ENCODE measurements at places on chromosomes 6 and 20.

- H3K4me3 ChIP-seq: no peak overlapping the region
- DNase-seq: no peak
- no peaks in the 10 kb centered on the region for H3K4me1 ChIP-seq
- H3K27ac ChIP-seq: no peak overlapping the region
- H3K36me3 ChIP-seq: no peaks in the 10 kb centered on the region
- H3K27me3 ChIP-seq: no peaks in the 10 kb centered on the region
These were observed 11.9 kb upstream of the MYCT1 start for GRCh38 chr6:152685819-152686218.

GRCh38 chr6:100491952-100492670 lies 27.4 kb upstream of the SIM1 start:
- H3K4me3 ChIP-seq: no peak overlapping the region
- no peaks in the 10 kb centered on the region for H3K27me3 ChIP-seq
- no peaks in the 10 kb centered on the region for H3K4me1 ChIP-seq

GRCh38 chr6:115071962-115072361 lies 729.1 kb upstream of the HS3ST5 start:
- no peak overlapping the region for H3K27ac ChIP-seq
- no peak overlapping the region for H3K4me3 ChIP-seq
- no peak for DNase-seq

DNA sequence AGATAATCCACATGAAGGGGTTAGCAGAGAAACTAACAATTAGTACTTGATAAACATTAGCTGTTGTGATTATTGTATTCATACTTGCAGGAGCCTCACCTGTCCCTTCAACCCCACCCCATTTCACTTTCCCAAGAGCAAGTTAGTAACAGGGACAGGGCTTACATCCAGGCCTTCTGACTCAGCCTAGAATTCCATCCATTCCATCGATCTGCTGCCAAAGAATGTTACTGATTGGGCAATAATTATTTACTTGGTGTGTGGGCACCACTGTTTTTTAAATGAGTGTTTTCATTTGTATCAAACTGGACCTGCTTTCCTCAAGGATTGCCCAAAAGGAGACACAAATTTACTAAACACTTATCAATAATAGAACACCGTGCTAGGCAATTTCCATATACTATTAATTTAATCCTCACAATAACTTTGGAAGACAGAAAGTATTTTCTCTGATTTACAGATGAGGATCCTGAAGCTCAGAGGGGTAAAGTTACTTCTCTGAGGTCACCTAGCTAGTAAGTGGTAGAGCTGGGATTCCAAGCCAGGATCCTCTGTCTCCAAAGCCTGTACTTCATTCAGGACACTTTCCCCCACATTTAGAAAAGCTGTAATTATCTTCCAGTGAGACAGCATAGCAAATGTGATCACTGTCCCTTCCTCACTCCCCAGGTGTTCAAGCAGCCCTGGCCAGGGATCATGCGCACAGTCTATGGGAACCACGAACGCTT lies 32.8 kb downstream of the GSS start:
- peaks cover 8% of the 10 kb centered on the region for H3K4me1 ChIP-seq
- H3K36me3 ChIP-seq: peaks cover 10% of the 10 kb centered on the region
- no peak overlapping the region for H3K4me3 ChIP-seq
- no peak for DNase-seq
- no peak overlapping the region for H3K27ac ChIP-seq

DNA sequence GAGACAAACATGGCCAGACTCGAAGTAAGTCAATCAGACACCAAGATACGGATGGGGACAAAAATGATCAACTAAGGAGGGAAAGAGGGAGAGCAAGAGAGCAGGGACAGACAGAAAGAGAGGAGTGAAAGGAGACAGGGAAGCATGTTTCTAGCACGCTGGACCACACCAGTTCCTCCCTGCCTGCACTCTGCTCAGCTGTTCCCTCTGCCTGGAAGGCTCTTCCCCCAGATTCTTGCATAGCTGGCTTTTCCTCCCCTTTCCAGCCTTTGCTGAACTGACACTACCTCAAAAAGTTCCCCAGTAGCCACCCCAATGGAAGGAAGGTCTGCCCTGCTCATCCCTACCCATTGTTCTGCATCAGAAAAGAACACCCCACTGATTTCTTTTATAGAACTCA lies 185.9 kb downstream of the MAFB start:
- H3K4me1 ChIP-seq: peaks cover 1% of the 10 kb centered on the region
- no peaks in the 10 kb centered on the region for H3K36me3 ChIP-seq
- no peak overlapping the region for H3K4me3 ChIP-seq
- no peak overlapping the region for H3K27ac ChIP-seq

DNA sequence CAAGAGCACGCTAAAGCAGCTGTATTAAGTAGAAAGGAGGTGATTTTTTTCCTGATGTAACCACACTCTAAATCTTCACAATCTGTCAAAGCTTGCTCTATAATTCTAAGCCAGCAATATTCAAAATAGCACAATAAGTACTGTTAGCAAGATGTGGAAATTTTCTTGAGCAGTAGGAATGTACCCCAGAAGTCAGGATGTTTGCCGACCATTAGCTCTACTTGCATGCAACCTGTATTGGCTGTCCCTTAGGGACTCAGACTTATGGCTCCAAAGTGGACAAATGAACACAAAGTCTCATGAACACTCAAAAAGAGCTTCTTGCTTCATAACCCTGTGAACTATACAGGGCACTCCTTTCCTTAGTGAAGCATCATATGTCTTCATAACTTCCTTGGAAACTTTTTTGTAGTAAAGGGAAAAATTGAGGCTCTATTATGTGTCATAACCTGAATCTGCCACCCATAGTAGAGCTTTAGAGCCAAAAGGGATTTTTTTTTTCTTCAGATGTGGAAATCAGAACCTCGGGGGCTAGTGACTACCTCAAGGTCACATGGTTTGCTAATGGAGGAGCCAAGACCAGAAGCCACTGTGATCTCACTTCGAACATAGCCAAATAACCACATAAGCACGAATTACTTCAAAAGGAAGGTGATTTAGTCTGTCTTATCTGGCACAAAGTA lies 54.5 kb downstream of the ADGRG6 start:
- no peaks in the 10 kb centered on the region for H3K36me3 ChIP-seq
- no peak for DNase-seq
- no peaks in the 10 kb centered on the region for H3K27me3 ChIP-seq
- H3K4me3 ChIP-seq: no peak overlapping the region
- H3K4me1 ChIP-seq: no peaks in the 10 kb centered on the region

- no peaks in the 10 kb centered on the region for H3K27me3 ChIP-seq
- H3K4me3 ChIP-seq: no peak overlapping the region
- no peaks in the 10 kb centered on the region for H3K4me1 ChIP-seq
- DNase-seq: no peak
- no peaks in the 10 kb centered on the region for H3K36me3 ChIP-seq
These were observed 14.9 kb upstream of the CST7 start for GRCh38 chr20:24934101-24934661.

DNA sequence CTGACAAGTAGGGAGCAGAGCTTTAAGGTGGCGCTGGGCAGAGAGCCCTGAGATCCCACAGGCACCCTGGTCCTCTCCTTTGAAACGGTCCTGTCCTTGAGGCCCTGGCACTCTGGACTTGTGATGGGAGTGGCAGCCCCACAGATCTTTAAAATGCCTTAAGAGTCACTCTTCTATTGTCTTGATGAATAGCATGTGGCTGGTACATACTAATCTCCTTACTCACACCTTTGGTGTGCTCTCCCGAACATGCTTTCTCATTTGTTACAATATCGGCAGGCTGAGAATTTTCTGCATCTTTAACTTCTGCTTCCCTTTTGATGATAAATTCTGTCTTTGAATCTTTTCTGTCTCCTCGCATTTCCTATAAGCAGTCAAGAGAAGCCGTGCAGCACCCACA lies 333.8 kb downstream of the TFAP2A start:
- H3K27ac ChIP-seq: no peak overlapping the region
- H3K4me3 ChIP-seq: no peak overlapping the region
- H3K36me3 ChIP-seq: no peaks in the 10 kb centered on the region
- no peaks in the 10 kb centered on the region for H3K27me3 ChIP-seq
- DNase-seq: no peak
- no peaks in the 10 kb centered on the region for H3K4me1 ChIP-seq

DNA sequence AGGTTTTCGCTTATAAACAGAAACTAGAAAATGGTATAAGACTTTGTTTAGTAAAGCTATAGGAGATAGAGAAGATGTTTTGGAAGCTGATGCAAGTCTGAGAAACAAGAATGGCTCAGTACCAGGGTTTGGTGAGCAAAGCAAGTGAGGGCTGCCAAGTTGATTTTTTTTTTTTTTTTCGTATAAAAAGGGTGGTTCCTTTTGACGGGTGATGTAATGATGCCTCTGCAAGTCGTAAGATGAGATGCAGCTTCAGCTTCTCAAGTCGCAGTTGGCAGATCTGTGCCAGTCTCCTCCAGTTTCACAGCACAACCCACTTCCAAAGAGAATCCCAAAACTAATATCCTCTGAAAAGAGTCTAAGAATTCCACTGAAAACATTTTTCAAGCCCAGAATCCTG lies 252.8 kb upstream of the CDH4 start:
- DNase-seq: no peak
- H3K27ac ChIP-seq: no peak overlapping the region
- no peaks in the 10 kb centered on the region for H3K27me3 ChIP-seq
- H3K4me1 ChIP-seq: no peaks in the 10 kb centered on the region
- H3K4me3 ChIP-seq: no peak overlapping the region

All from aorta (tissue), 5 donors.